ENCODE measurements at places on chromosomes 3 and 15.

DNA sequence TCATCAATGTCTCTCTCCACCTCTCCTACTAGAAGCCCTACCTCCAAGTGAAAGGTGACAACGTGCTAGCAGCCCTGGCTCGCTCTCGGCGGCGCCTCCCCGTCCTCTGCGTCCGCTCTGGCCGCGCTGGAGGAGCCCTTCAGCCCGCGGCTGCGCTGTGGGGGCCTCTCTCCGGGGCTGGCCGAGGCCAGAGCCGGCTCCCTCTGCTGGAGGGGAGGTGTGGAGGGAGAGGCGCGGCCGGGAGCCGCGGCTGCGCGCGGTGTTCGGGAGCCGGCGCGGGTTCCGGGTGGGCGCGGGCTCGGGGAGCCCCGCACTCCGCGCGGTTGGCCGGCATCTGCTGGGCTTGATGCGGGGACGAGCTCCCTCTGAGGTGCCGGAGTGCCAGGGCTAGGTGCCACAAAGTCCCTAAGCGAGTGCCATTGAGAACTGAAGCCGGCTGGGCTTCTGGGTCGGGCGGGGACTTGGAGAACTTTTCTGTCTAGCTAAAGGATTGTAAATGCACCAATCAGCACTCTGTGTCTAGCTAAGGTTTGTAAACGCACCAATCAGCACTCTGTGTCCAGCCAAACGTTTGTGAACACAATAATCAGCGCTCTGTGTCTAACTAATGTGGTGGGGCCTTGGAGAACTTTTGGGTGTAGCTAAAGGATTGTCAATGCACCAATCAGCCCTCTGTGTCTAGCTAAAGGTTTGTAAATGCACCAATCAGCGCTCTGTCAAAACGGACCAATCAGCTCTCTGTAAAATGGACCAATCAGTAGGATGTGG, 84.8 kb upstream of the ARRDC4 start:
- DNase-seq, result no peak

DNA sequence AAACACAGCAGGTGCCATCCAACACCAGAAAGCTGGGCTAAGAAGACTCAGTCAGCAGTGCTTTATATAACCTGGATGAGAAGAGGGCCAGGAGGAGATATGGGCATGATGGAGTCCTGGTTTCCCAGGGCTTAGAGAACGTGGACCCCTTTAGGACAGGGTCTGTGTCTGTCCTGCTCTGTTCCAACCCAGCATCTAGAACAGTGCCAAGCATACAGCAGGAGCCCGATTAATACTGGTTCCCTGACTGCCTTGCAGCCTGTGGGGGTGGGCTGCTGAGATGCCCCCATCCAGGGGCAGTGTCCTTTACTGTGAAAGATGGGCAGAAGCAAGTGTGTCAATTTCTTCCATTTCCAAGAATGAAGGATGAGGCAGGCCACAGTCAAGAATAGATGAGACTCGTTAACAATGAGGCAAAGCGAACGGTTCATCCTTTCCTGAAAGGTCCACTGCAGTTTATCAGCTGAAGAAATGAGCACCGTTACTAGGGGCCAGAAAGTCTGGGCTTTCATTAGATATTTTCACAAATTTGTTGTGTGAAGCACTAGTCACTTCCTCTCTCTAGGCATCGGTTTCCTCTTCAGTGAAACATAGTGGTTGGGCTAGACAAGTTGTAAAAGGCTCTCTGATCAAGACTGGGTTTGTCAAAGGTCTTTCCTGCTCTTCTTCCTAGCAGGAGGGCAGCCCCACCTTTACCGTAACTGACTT, 72.0 kb upstream of the HERC1 start:
- DNase-seq, result peak; percentile 64

DNA sequence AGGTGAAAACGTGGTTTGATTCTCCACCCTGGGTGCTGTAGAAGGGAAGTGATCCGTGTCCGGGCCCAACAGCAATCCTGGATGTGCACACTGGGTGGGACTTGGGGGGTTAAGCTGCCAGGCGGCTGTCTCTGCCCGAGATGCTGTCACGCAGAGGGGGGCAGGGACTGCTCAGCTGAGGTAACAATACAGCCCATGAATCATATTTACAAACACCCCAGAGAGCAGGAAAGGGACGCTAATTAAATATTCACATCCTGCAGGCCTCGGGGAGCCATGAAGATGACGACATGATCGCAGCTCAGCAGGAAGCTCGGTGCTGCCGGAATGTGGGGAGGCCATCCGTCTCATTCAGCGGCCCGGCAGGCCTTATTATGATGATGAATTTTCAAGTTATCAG, 17.9 kb upstream of the CRABP1 start:
- no peak for DNase-seq

DNA sequence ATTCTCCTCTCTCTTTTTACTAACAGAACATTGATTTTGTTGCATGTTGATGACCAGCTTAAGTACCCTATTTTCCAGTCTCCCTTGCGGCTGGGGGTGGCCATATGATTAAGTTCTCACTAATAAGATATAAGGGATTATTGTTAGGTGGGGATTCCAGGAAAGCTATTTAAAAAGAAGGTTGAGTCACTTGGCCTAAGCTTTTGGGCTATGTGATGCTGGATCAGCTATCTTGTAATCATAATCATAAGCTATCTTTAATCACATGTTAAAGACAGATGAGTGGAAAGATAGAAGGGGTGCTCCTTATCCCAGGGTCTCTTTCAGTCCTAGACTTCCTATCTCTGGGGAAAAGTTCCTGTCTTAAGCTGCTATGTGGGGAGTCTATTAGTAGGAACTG, 59.9 kb downstream of the CGNL1 start:
- DNase-seq, result no peak

- no peak for DNase-seq
These were observed 57.7 kb downstream of the DNAJB8 start for GRCh38 chr3:128408693-128409623.

DNA sequence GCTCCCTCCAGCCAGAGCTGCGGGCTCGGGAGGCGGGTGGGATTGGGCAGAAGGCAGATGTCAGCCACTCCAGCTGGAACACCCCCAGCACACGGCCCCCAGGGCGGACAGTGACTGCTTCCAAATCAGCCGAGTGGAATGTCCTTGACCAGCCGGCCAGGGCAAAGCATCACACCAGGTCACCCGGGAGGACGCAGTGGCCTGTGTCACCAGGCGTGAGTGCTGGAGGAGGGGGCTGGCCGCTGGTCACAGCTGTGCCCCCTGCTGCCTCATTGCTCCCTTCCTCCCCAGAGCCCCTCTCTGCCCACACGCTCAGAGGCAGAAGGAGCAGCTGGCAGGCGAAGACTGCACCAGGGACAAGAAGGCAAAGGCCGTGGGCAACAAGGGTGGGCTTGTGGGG, 33.5 kb downstream of the NTRK3 start:
- DNase-seq, result no peak

DNA sequence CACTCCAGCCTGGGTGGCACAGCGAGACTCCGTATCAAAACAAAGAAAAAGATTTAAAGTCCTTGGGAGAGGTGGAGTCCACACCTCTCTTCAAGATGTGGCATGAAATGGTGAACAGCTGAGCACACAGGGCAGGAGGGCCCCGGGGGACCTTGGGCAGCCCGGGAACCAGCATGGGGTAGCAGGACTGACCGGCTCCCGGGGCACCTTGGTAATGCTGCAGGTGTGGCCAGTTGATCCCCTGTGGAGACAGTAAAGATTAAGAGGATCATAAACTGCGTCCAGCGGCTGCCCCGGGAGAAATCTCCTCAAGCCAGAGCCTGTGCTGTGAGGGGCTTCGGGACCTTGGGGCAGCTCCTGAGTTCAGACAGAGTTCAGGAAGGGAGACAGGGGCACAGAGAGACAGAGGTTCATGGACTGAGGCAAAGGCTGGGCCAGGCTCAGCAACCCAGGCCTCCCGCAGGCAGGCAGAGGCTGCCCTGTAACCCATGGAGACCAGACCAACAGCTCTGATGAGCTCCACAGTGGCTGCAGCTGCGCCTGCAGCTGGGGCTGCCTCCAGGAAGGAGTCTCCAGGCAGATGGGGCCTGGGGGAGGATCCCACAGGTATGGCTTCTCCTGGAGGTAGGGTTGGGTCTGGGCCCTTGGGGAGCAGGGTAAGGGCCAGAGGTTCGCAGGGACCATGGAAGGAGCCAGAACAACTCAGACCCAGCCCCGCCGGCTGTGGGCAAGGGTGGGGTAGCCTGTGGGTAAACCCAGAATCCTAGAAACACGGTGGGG, at the start of gene NR2E3:
NR2E3 (plus strand) TSS at position 299 of the 780 bp plus-strand sequence; CDS start at position 489, 190 bp downstream.
- DNase-seq, result no peak
